ENCODE measurements at places on chromosomes 5 and 9.

DNA sequence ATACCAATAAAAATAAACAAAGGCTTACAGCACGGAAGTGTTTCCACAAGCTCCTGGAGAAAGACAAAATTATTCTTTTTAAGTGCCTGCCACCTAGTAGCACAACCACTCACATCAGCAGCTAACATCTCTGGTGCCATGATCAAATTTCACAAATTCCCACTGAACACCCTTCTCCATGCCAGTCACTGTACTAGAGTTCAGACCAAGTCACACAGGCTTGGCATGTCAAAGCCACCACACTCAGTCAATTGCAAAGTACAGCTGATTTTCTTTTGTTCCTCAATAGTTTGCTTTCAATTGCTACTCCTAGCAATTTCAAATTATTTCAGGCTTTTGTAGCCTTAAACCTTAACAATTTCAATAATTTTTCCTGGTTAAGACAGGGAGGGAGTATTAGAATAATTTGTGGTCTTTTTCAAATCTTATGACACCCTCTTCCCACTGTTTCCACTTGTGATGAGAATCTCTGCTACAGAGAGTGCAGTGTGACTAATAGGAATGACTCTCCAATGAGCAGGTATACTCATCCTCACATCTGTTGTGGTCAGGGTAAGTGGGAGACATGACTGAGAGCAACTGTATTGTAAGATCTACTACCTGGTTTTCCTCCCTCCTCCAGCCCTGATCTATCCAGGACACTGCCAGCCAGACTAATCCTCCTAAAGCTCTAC, 46.2 kb downstream of the RNF145 start:
- DNase-seq: no peak

GRCh38 chr9:136338511-136338910, 11.2 kb downstream of the GPSM1 start:
- no peak for DNase-seq

GRCh38 chr9:71254592-71255277, 133.3 kb upstream of the TRPM3 start:
- DNase-seq: no peak

- DNase-seq: no peak
Measured at GRCh38 chr5:20609126-20609525, 621.1 kb upstream of the CDH18 start.

GRCh38 chr5:172766287-172767108, 4.5 kb downstream of the DUSP1 start:
- DNase-seq: peak; percentile 77
